ENCODE measurements at places on chromosomes 4 and X.

DNA sequence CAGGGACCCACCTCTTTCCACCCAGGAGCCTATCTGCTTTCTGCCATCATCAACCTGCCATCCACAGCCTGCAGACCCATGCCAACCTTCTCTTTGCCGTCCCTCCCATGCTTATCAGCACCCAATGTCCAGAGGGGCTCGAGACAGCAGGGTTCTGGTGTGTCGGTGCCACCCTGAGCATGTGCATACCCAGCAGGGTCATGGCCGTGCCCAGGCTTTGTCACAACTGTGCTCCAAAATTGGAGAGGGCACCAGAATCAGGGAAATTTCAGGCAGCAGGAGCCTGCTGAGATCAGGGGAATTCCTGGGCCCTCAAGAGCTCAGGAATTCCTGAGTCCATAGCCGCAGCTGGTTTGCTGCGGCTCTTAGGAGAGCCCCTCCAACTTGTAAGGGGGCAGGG lies 330.6 kb downstream of the CCSER1 start:
- no peak for DNase-seq

GRCh38 chr4:121655320-121656268 lies 41.2 kb downstream of the ANXA5 start:
- no peak for DNase-seq

DNA sequence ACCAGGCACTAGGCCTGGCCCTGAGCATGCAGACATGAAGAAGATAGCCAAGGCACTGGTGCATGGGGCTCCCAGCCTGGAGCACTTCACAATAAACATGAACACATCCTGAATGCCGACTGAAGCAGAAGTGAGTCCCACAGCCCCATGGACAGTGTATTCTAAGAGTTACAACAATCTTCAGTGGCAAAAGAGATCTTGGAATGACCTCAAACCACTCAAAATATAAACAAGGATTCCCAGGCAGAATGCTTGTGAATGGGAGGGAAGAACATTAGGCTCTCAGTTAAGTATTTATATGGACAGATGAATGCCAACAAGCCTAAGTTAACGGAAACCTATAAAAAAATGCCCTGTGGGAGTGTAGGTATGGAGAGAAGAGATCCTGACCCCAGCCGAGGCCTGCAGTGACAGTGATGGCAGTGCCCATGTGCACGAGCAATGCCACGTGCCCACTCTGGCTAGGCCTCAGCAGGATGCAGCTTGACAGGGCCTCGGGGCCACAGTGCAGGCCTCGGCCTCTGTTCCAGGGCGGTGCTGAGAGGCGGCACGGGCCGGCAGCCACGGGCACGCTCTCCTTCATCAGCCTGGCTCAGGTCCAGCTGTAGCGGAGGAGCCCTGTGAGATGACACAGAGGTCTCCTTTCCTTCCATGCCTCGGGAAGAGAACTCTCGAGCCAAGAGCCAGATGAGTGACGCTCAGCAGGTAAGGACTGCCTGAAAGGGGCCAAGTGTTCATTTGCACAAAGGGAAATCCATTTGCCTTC lies 49.2 kb downstream of the IRF2 start:
- no peak for DNase-seq

DNA sequence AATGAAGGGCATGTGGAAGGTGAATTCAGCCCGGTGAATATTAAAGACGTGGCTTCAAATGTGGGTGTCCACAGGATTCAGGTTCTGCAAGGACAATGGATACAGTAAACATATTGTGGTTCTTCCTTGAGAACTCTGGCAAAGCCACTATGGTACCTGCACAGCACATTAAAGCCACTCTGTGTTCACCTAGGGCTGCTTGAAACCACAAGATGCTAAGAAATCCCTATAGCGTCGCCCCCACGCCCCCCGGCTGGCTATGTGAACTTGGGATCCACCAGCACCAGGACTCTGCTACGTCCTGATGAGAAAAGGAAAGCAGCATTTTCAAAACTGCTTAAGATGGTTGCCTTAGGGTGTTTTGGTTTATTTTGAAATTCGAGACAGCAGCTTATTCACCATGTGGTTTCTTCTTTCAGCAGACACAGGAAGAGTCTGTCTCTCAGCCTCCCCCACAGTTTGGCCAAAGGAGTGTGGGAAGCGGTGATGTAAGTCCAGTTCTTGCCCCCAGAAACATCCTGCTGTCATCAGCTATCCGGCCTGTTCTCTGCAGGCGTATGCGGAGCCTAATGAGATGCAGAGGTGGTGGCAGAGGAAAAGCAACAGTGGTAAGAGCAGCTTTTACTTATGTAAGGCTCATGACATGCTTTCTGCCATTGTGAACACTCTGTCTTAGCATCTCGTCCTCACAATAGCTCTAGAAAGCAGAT lies 111.5 kb downstream of the AFAP1 start:
- DNase-seq: peak; percentile 13

- no peak for DNase-seq
Measured at GRCh38 chr4:84985952-84986351, 19.5 kb upstream of the WDFY3 start.

- DNase-seq: no peak
Measured at GRCh38 chrX:78092296-78092695, 11.8 kb upstream of the PGK1 start.

DNA sequence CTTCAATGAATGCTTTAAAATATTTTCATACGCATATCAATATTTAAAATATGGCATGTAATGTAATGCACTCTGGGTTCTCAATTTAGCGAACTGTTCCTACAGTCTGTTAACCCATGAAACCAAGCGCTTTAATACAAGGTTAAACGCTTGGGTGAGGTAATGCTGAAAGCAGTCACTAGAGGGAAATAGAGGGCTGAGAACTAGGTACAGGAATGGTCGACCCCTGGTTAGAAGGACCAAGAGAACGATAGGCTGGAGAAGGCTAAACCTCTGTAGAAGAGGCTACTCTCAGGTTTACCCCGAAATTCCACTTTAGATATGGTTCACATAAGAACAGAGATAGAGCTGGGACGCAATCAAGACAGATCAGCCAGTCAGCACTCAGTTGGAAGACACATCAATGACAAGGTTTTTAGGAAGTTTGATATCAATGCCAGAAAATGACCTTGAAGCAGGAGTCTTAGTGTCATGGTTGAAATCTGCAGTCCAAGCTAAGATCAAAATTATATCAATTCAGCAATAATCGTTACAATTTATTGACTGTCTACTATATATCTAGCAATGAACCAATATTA lies 26.9 kb downstream of the ARSJ start:
- no peak for DNase-seq

- DNase-seq: no peak
Measured at GRCh38 chr4:38870098-38870808, 2.6 kb downstream of the FAM114A1 start.

GRCh38 chrX:153598541-153599191 lies at the start of gene CCNQ:
TSS of gene CCNQ (minus strand) at chrX:153599139. CDS start at chrX:153599073, 66 bp downstream.
- no peak for DNase-seq

GRCh38 chr4:16659694-16660093 lies 238.8 kb downstream of the LDB2 start:
- DNase-seq: no peak

GRCh38 chr4:16818005-16818404 lies 80.4 kb downstream of the LDB2 start:
- no peak for DNase-seq

GRCh38 chr4:100061835-100062234 lies 111.8 kb upstream of the H2AZ1 start:
- no peak for DNase-seq

DNA sequence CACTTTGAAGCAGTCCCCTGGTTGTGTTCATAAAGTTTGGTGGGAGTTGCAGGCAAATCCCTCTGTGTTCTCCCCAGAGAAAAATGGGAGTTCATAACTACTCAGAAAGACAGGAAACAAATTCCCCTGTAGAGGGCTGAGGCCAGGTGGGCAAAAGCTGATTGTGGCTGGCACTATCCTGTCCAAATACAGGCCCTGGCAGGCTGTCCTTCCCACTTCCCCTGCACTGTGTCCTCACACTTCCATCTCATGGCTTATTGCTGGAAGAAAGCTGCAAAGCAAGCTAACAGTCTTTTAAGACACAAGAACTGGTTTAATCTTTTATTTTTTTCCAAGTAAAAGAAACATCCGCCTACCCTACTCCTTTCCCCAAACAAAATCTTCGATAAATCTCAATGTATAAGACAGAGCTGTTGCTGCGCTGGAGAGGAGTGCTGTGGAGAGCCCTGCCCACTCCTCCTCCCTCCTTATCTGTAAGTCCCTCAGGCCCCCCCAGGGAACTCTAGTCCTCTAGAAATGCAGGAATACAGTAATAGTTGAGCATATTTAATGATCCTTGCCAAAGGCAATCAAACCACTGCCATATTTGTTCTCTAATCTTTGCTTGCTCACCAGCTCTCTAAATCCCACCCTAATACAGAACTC lies 14.0 kb downstream of the TAPT1 start:
- DNase-seq: no peak

All from activated CD4-positive, alpha-beta T cell treated with anti-CD3 and anti-CD28 coated beads for 24 hours (primary cell).